DMS79 treated with DMSO at 0.1 percent for 48 hours (cell line): ENCODE measurements at places on chromosomes 6 and 20.
A peak's percentile ranks its signal among the peaks of the same experiment; 100 is the strongest.

GRCh38 chr6:69866351-69866769 lies at the start of gene COL19A1:
TSS of gene COL19A1 (plus strand) at chr6:69866556. CDS start at chr6:69879568, 13,012 bp downstream.
- DNase-seq = peak; percentile 38

GRCh38 chr6:29011276-29011734 lies 6.2 kb upstream of the ZNF311 start:
- peak; percentile 60 for DNase-seq

GRCh38 chr6:15674690-15675386 lies 12.0 kb upstream of the DTNBP1 start:
- no peak for DNase-seq

- DNase-seq = no peak
These were observed 372.8 kb upstream of the JARID2 start for GRCh38 chr6:14873101-14873500.

GRCh38 chr6:43491750-43492661 lies 14.6 kb downstream of the TJAP1 start:
- DNase-seq = peak; percentile 79

DNA sequence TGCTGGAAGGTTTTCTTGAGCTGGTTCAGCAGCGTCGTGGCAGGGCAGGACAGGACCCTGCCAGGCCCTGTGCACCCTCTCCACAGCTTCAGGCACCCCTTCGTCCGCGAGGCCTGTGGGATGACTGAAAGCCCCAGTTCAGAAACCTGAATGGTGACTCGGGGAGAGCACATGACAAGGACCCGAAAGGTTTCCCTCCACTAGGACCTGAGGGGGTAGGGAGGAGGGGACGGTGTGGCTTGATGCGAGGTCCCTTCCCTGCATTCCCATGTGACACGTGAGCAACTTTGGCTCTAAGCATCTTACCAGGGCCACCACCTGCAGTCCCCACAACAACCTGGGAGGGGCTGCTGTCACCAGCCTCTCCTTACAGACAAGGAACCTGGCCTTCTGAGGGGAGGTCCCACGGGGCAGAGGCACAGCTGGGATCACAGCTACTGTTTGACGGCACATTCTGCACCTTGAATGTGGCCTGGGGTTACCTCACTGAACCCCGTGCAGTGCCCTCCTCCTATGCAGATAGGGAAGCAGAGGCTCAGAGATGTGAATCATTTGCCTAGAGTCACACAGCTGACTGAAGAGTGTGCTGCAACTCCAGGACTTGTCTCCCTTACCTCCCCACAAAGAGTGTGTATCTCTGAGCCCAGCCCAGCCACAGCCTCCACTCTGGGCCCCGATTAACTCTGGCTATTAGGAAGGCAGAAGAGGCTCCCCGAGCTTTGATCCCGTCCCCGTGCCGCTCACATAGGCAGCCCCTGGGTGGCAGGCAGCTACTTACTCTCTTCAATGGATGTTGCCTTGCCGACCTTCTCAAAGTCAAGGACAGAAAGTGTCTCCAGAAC lies 84.6 kb downstream of the PTPN1 start:
- DNase-seq = no peak

DNA sequence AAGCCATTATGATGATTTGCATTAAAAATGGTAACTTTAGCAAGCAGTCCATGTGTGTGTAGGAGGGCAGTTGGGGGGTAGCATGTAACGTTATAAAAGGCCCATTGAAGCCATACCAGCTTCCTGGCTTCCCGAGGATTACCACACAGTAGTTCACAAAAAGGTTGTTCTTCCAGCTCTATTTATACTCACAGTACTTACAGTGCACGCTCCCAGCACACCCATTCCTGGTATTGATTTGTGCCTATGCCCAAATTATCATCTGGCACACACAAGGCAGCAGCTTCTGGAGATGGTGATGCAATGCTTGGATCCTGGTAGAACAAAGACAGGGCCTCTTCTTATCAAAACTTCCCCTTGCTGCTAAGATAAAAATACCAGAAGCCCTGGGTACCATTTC lies 436.8 kb downstream of the HAO1 start:
- DNase-seq = no peak

- no peak for DNase-seq
These were observed 87.3 kb downstream of the PPP1R14C start for GRCh38 chr6:150230164-150230561.

- no peak for DNase-seq
These were observed 37.1 kb downstream of the SUN5 start for GRCh38 chr20:32966881-32967781.

DNA sequence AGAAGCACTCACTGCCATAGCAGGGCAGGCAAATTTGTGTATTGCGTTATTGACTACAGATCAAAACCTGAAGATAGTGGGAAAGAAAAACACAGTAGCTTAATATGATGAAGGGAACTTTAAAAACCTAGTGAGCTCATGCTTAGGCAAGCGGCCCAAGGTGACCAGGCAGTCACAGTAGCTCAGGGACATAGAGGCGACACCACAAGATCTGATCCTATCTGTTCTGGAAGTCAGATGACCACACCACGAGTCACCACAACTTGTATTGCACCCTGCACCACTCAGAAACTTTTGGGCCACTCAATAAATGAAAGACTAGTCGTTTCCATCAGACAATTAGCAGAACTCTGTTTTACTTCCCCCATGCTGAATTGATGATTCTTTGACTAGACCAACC lies 4.9 kb downstream of the CLIC5 start:
- no peak for DNase-seq

- DNase-seq = no peak
These were observed 2.8 kb upstream of the TFAP2A start for GRCh38 chr6:10417681-10418104.

- no peak for DNase-seq
These were observed 42.4 kb downstream of the PLAGL2 start for GRCh38 chr20:32164984-32165735.

- no peak for DNase-seq
These were observed 131.1 kb downstream of the JARID2 start for GRCh38 chr6:15376900-15377487.

DNA sequence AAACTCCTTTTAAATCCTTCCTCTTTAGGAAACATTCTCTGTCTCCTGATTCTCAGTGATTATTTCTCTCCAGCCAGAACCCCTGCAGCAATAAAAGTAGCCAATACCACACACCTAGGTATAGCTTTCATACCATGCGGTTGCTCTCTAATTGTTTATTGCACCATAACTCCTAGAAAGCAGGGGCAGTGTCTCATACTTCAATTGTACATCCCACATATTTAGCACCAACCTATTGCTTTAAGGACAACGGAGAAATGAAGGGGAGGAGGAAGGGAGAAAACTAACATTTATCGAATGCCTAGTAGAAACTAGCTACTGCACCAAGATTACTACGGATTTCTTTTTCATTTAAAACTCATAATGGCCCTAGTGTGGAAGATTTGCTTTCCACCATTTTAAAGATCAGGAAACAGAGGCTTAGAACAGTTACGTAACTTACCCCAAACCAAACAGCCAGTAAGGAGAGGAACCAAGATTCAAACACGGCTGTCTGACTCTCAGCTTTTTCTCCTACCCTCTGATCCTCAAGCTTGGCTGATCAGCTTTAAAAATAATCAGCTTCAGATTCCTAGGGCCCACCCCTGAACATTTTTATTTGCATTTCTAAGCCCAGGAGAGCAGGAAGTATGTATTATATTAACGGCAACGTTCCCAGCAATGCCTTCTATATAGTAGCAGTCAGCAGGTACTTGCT lies 43.4 kb upstream of the ATXN1 start:
- no peak for DNase-seq

GRCh38 chr20:35490736-35491181 lies 35.4 kb downstream of the CEP250 start:
- DNase-seq = no peak

GRCh38 chr6:30066082-30066481 lies 916 bp upstream of the PPP1R11 start:
- peak; percentile 38 for DNase-seq

DNA sequence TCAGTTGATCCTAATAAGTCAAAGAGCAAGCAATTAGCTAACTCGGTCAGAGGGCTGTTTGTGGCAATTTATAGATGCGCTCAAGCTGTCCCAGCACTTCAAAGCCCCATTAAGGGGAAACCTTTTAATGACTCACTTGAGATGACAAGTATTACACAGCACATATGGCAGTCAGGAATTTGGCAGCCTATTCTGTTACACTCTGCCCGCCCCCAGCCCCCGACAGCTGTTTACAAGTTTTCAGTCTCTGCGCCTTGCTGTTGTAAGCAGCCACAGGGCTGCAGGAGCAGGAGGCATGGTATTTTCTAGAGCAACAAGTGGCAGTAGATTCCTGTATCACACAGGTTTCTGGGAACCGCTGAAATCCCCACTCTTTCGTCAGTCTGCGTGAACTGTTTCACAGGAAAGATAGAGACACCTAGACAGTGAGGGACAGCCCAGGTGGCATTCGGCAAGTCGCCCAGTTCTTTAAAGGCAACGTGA lies 263.0 kb downstream of the FOXC1 start:
- peak; percentile 63 for DNase-seq

DNA sequence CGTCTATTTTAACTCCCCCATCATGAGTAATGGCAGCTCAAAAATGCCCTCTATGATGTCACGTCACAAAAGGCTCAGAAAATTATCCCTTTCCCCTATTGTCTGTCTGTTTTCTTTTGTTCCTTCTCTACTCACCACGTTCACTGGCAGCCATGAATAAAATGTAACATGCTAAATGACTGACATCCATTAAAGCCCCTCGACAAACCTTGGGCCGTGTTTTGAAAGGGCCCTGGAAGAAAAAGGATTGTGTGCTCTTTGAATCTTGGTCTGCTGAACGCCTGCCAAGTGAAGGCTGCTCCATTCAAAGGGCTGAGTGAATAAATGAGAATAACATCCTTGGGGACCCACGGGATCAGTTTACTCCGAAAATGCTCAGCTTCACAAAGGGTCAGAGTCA lies 118.7 kb downstream of the RPS12 start:
- no peak for DNase-seq

DNA sequence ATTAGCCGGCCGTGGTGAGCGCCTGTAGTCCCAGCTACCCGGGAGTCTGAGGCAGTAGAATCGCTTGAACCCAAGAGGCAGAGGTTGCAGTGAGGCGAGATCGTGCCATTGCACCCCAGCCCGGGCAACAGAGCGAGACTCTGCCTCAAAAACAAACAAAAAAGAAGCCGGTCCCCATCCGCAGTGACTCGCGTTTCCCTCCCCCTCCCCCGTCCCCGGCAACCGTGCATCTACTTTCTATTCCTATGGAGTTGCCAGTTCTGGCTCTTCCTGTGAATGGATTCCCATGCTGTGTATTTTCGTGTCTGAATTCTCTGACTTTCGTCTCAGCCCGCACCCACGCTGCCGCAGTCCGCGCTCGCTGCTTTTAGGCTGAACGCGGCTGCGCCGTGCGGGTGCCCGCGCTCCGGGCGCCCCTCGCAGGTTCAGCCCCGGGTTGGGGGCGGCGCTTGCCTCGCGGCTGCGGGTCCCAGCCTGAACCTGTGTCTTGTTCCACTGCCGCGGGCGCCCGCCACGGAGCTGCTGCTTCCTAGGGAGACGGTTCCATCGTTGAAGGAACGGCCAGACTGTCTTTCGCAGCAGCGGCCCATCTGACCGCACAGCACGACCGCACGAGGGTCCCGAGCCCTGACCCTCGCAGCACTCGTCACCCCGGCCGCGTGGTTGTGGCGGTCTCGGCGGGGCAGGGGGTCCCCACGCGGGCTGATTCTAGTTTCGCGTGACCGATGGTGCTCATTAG lies 1.1 kb upstream of the MRGBP start:
- peak; percentile 70 for DNase-seq

GRCh38 chr20:59007665-59008511 lies 834 bp upstream of the CTSZ start:
- no peak for DNase-seq

DNA sequence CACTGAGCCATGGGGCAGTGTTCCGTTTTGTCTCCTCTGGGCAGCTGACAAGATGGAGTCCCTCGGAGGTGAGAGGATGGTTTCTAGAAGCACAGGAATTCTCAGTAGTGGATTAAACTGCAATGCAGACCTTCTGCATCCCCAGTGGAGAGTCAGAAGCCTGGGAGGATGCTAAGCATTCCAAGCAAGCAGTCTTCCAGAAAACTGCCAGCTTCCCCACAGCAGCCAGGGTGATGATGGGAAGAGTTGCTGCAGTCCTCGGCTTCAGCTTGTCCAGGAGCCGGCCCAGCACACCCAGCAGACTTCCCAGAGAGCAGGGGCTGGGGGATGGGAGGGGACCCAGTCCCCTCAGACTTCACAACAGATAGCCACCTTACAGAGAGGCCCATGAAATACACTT lies 163.6 kb downstream of the LY86 start:
- no peak for DNase-seq

DNA sequence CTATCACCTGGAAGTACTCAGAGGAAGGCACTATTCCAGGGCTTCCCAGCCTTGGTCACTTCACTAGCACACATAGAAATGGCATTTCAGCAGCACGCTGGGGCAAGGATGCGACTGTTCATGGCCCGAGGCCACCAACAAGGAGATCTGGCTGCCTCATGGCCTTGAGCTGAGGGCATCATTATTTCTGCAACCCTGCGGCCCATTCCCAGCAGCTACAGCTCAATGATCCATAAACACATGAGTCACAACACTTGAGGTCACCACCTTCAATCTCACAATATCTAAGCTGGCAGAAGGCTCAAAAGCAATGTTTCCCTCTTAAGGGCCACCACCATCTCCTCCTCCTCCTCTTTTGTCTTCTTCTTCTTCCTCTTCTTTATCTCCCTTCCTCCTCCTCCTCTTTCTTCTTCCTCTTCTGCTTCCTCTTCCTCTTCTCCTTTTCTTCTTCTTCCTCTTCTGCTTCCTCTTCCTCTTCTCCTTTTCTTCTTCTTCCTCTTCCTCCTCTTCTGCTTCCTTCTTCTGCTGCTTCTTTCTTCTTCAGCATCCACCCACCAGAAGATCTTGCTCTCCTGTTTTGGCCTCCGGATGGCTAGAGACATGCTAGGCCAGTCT lies 382.9 kb upstream of the CNR1 start:
- no peak for DNase-seq

DNA sequence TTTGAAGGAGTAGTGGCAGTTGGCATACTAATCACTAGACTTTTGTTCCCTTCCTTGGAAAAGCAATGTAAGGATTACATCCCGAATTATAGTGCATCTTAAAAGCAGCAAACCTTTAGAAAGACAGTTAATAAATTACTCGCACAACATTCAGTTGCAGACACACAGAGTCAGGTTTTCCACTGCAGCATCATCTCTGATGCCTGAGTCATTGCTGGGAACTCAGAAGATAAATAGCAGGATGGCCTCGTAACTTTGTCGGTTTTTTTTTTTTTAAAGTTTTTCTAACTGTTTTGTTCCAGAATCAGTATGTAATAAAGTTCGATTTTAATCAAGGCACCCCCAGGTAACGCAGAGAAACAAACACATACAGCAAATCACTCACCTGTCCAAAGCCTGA lies 34.3 kb downstream of the GJA10 start:
- no peak for DNase-seq

GRCh38 chr20:59939879-59940128 lies 301 bp downstream of the PPP1R3D start:
- no peak for DNase-seq

DNA sequence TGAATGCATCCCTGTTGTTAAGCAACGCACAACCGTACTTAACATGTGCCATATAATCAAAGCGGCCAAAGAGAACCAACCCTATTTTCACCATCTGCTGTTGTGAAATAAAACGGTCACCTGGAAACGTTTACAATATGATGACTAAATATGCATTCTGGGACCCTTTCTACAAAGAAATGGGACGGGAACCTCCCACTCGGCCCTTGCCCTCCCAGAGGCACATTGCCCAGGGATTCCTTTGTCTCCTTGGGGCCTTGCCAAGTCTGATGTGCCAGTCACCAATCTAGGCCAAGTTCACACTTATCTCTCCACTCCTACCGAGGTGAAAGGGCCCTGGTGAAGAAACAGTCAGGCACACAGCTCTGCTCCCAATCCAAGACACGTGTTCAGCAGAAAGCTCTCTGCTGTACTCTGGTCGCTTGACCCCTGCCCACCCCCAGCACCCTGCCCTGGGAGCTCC lies 427.4 kb upstream of the JARID2 start:
- no peak for DNase-seq
